ENCODE measurements at places on chromosomes 1 and 21.

- DNase-seq = no peak
Measured at GRCh38 chr1:60950224-60951063, 131.9 kb upstream of the NFIA start.

GRCh38 chr1:196393742-196394141 is 214.5 kb downstream of the KCNT2 start:
- DNase-seq = no peak

DNA sequence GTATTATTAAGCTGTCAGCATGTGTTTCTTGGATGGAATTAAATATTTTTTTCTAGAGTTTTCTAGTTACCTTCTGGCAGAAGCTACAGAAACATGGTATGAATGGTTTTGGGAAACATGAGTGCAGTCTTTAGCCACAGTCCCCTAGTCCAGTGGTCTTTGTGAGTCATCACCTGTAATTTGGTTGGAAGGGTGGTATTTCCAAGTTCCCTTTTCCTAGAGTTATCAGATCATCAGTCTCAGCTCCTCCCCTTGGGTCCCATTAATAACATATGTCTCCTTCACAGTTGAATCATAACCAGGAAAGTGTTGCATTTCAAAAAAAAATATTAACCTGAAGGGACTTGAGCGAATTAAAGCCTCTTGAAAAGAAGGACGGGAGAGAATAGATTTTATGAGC is 27.0 kb downstream of the ELAVL4 start:
- no peak for DNase-seq

GRCh38 chr1:16006552-16007485 is 2.8 kb downstream of the SRARP start:
- no peak for DNase-seq

- DNase-seq = no peak
Measured at GRCh38 chr1:159561497-159561896, 25.7 kb upstream of the OR10J5 start.

- DNase-seq = peak; percentile 50
Measured at GRCh38 chr1:150578272-150579109, 919 bp downstream of the MCL1 start.

DNA sequence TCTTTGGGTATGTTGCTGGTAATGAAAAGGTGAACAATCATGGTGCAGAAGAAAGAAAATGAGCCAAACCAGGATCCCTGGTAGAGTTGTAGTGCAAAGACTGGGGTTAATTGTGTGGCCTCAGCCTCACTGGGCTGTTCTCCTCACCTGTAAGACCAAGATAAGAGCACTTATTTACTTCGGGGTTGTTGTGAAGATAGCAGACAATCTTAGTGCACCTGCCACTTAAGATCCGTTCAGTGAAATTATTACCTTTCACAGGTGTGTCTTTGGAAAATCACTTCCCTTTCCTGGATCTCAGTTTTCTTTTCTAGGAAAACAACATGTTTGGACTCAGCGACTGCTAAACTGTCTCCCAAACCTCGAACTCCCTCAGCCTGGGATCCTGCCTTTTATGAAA is 1.3 kb upstream of the FGGY start:
- no peak for DNase-seq

GRCh38 chr1:223444411-223444810 is 51.2 kb downstream of the CCDC185 start:
- DNase-seq = no peak

- peak; percentile 28 for DNase-seq
Measured at GRCh38 chr1:162391790-162392563, 10.4 kb downstream of the C1orf226 start.

DNA sequence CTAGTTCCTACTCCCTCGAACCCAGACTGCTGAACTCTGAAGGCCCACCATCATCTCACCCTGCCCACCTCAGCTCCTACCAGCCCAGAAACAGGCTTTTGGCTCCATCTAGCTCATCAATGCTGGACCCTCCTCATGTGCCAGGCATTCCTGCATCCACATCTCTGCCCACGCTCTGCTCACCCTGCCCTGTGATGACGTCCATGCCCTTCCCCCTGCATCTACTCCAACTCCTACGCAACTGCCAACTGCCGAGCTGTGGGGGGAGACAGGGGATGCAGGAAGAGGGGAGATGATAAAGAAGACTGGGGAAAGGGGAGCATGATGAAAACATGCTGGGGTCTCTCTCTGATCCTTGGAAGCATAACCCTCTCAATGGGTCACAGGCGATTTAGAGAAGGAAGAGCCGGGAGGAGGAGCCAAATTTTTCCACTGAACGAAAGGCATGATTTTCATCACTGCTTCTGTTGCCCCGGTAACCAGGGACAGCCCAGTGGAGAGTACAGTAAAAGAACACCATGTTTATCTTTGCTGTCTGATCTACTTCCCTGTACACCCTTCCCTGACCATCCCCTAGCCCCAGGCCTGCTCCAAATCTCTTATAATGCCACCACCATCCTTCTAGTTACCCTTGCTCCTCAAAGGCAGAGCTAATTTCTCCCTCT is 44.3 kb downstream of the CD34 start:
- DNase-seq = peak; percentile 58

DNA sequence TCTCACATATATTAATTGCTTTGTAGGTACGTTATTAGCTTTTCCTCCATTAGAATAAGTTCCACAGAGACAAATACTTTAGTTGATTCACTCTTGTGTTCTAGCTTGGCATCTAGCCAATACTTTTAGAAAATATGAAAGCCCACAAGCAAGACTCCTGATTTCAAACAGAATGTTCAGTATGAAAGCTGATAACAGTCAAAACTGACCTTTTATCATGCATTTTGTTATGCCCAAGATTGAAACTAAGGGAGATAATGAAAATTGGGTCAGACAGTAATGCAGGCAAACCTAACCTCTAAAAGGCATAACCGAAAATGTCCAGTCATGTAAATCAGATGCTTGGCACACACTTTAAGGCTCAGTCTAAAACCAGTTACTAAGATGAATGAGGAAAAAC is 61.7 kb downstream of the ERICH3 start:
- DNase-seq = no peak

DNA sequence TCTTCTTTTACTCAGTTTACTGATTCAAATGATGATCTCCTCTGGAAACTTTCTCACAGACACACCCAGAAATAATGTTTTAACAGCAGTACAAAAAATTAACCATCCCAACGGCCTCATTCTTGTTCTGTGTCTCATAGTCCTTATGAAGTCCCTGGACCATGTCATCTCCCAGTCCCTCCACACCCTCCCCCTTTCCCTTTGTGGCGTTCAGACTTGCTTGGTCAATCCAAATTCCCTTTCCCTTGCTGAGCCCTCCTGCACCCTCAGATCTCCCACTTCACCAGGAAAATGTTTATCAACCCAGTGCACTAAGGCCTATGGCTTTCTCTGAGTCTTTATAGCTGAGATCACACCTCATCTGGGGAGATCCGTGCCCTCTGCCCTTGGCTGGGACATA is 85.9 kb downstream of the CENPF start:
- no peak for DNase-seq

GRCh38 chr1:178037510-178038253 is 56.2 kb upstream of the RASAL2 start:
- no peak for DNase-seq

GRCh38 chr1:97904534-97904933 is 16.3 kb downstream of the DPYD start:
- DNase-seq = no peak

DNA sequence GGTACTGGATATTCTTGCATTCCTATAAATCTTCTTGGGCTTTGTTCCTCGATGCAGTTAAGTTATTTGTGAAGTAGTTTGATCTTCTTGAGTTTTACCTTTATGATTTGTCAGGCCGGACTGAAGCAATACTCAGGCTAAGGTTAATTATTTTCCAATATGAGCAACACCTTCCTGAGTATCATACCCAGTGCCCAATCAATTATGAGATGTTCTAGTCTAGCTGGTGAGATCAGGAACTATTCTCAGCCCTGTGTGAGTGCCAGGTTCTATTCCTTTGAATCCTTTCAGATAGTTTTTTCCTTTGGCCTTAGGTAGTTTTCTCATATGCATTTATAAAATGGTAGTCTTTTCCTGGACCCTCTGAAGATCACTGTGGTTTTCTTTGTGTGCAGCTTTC is 92.5 kb downstream of the SCMH1 start:
- no peak for DNase-seq

DNA sequence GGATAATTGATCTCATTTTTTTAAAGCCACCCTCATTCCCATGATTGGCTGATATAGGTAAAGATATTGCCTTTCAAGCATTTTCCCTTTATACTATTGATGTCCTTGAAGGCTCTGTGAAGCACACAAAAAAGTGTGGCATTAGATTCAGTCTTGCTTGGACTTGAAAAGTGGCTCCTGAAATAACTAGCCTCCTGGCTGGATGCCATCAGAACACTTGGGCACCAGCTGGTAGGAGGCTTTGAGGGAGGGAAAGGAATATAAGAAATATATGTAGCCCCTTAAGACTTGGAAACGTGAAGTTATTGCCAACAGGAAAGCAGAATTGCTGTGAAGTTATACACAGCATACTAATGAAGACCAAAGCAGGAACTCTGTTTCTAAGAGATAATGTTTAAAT is 14.1 kb downstream of the MTR start:
- DNase-seq = no peak

Measured in CD4-positive, alpha-beta T cell treated with Interleukin-4 for 1 hour (primary cell).